Activated T-helper 1 cell treated with Interleukin-2 at 50 U/mL for 16 hours (primary cell): ENCODE measurements at places on chromosomes 6 and 20.

DNA sequence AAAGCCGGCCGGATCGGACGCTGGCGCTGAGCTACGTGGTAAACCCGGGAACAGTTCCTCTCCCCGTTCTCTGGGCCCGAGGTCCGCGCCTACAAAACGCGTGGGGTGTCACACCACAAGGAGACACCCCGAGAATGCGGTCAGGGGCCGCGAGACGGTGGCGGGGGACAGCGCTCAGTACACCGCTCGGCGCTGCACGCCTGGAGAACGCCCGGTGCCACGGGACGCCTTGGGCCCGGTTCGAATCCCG lies 670 bp downstream of the NCOA5 start:
- no peak for DNase-seq

DNA sequence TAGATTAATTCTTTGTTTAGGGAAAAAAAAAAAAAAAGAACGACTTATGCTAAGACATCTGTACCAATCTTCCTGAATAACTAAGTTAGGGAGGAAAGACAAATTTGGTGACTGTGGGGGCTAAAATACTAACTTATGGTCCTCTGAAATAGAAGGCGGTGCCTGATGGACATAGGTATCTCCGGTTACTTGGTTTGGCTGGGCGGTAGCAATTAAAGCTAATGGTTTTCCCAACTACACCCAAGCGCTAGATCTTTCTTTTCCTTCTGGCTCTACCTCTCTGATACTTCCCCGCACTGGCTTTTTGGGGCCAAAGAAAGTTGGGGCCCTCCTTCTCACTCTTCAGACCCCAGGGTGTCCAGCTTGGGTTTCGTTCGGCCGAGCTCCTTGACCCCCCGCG lies 1.0 kb upstream of the RBM24 start:
- DNase-seq, result no peak

DNA sequence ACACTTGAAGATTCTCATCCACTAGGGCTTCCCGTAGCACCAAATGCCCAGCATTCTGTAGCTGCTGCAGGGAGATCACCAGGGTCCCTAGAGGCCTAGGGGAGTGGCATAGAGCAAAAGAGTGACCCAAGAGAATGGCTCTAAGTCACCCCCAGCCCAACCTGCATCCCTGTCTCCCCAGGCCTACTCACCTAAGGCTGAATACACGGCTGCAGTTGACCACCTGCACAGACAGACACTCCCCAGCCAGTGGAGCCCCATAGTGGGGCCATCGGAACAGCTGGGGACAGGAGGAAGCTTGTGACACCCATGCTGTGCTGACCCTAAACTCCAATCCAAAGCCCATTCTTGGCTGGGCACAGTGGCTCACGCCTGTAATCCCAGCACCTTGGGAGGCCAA lies 9.5 kb upstream of the SPAG4 start:
- no peak for DNase-seq

DNA sequence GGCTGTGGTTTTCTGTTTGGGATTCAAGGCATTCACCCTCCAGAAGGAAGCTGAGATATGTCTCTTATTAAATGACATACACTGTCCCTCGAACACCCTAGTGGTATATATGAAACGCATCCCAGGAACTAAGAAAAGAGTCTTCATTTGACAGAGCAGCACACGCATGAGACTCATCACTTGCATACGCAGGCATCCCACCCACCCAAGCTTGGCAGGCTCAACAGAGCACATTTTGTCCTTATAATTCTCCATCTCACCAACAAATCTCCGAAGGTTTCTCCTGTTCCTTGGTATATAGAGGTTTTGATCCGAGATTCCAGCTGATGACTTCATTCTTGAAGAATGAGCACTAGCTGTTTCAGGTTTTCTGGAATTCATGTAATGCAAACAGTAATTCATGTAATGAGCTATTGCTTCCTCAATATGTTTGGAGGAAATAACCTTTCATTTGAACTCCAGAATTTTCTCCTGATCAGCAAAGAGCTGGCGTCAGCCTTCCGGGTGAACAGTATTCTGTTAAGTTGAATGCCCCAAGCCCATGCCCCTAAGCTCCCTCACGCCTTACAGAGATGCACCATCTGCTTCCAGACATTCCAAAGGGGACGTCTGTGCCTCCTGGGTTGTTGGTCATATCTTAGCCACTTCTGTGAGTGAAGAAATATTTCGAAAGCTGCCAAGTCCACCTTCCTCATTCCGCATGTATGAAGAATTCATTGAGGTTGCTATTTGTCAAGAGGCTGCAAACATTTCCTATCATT lies 66.0 kb upstream of the CDH4 start:
- no peak for DNase-seq
